CD8-positive, alpha-beta T cell (primary cell): ENCODE measurements at places on chromosomes 16 and 17.

- no peak for DNase-seq
Measured at GRCh38 chr16:65740711-65741110, 618.8 kb upstream of the CDH11 start.

DNA sequence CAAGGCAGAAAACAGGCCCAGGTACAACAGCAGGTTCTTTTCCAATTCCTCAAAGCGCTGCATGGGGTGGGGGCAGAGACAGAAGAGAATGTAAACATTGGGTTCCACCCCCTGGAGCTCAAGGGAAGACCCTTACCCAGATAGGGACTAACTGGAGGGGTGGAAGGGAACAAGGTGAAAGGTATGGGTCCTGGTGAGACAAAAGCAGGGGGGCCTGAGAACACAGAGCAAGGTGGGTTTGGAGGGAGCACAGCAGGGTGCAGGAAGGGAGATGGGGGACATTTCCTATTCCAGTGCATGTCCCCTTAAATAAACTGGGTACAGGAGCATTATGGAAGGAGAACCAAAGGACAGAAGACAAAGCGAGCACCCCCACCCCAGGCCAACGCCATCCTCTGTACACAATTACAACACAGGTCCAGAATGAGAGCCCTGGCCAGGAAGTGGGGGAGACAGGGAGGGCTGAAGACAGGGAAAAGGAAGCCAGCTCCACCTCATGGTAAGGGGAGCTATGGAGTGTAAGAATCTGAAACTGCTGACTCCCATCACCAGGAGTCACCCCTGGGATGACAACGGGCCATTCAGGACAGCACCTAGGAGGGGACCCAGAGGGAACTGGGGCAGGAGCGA, 2.1 kb upstream of the CD2BP2 start:
- DNase-seq: no peak

GRCh38 chr17:3979290-3979611, 15.0 kb upstream of the ATP2A3 start:
- DNase-seq: no peak

DNA sequence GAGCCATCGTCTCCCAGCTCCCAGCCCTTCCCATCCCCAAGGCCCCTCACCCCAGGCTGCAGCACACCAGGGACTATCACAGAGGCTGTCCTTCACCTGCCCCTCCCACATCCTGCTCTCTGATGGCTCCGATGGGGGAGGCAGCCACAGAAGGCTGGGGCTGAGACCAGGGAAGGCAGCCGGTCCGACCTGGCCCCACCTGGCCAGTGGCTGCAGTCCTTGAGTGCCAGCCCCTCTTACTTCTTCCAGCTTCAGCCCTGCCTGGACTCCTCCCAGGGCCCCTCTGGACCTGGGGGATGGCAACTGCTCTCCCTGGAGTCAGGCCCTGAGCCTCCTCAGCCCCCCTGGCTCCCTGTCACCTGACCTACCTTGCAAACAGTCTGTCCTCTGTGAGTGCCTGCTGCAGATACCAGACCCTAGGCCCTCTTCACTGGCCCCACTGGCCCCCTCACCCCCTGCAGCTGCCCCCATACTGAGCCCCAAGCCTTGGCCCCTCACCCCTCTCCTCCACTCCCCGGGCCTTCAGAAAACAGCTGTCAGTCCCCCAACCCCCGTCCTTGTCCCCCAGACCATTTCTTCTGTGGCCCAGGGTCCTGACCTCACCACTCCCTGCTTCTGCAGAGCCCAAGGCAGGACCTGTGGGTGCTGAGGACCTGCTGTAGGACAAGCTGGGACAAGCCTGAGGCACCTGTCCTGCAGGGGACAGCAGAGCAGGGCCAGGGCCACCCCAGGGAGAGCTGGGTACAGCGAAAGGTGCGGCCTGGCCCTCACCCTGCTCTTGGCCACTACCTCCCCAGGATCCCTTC, 12.6 kb upstream of the SRRM2 start:
- DNase-seq: no peak

- DNase-seq: peak; percentile 73
Measured at GRCh38 chr17:50479522-50480141, 972 bp downstream of the RSAD1 start.

GRCh38 chr16:9862327-9862726, 319.9 kb downstream of the GRIN2A start:
- no peak for DNase-seq

- DNase-seq: no peak
Measured at GRCh38 chr16:69890892-69891282, 60.2 kb upstream of the CLEC18A start.

- DNase-seq: no peak
Measured at GRCh38 chr17:1227917-1228780, 42.1 kb upstream of the BHLHA9 start.

GRCh38 chr16:53058882-53059281, 4.1 kb downstream of the CHD9 start:
- DNase-seq: no peak

GRCh38 chr16:66811043-66811442, 9.7 kb upstream of the TERB1 start:
- DNase-seq: no peak

DNA sequence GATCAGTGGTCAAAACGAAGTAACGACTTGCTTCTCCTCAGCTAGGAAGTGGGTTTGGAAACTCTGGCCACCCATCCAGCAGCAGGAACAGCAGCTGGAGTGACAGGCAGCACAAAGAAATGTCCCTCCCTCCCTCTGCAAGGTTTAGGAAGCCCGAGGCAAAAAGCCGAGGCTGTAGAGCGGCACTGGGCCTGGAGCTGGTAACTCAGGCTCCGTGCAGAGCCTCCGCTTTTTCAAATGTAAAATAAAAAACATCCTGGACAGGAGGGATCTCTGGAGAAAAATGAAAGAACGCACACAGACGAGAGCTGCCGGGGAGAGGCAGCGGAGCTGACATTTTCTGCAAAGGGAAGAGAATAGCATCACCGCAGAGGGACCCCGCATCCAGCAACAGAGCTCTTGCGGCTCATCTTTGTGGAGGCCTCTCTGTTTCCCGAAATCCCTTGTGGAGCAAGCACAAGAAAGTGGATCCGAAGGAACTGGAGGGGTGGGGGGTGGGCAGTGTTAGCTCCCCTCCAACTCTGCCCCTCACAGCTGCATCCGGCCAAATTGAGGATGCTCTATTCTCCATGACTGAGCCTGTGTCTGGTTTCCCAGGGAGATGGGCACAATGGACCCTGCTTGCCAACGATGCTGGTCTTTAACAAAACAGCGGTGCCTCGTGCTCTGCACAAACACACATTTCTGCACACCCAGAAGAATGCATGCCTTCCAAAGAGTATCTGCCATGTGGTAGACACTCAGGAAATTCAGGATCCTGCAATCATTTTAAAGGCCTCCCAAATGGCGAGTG, 335.5 kb upstream of the ZFHX3 start:
- DNase-seq: no peak

DNA sequence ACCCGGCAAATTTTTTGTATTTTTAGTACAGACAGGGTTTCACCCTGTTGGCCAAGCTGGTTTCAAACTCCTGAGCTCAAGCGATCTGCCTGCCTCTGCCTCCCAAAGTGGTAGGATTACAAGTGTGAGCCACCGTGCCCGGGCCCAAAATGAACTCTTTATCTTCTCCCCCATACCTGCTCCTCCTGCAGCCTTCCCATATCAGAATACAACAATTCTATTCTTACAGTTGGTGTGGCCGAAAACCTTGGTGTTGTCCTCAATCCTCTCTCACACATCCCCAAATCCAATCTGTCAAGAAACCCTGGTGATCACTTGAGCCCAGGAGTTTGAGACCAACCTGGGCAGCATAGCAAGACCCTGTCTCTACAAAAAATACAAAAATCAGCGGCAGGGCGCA, 19.5 kb upstream of the SPN start:
- DNase-seq: no peak

DNA sequence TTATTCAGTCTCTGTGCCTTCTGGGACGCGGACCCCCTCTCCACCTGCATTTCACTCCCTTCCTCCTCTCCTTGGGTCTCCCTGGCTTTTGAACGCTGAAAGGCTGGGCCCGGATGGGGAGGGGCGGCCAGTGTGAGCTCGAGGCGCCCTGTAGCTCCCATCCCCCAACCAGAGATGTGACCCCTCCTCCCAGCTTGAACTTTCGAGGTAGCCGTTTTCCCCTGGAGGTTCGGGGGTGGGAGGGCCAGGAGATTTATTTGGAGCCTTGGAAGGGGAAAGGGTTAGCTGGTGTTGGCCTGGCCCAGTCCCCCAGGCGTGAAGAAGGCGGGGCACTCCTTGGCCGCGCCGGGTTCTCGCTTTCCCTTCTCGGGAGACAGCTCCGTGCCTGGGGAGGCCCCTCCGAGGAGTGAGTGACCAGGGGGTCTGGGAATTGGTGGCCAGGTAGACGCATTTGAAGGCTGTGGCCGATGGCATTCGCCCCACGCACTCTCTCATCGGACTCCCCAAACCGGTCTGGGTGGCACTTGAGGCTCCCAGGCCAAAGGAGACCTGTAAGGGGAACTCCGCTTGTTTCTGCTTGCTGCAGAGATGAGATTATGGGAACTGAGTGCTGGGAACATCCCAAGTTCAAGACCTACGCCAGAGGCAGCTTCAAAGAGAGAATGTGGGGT, 942 bp downstream of the LDAF1 start:
- DNase-seq: peak; percentile 38

- DNase-seq: no peak
Measured at GRCh38 chr17:72806011-72806410, 286.5 kb downstream of the SLC39A11 start.

- DNase-seq: no peak
Measured at GRCh38 chr16:48317026-48317425, 68.2 kb downstream of the SIAH1 start.

DNA sequence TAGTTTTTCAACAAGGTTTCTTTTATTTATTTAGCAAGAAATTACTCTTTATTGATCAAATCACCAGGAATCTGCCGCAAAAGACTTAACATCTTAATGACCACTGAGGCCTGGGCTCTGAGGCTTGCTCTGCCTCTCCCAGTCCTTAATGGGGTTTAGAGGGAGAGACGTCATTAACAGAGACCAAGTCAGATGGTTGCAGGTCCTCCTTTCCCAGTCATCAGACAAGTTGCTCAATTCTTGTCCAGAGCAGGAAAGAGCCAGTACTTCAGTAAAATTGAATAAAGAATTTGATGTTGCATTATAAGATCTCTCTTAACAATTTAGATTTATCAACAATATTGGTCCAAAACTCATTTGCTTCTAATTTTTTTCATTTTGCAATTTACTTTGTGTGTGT, 2.0 kb downstream of the SEPHS2 start:
- no peak for DNase-seq

GRCh38 chr16:87303431-87303930, 13.7 kb downstream of the C16orf95 start:
- no peak for DNase-seq

GRCh38 chr16:75319513-75320411, 68.3 kb upstream of the BCAR1 start:
- no peak for DNase-seq

DNA sequence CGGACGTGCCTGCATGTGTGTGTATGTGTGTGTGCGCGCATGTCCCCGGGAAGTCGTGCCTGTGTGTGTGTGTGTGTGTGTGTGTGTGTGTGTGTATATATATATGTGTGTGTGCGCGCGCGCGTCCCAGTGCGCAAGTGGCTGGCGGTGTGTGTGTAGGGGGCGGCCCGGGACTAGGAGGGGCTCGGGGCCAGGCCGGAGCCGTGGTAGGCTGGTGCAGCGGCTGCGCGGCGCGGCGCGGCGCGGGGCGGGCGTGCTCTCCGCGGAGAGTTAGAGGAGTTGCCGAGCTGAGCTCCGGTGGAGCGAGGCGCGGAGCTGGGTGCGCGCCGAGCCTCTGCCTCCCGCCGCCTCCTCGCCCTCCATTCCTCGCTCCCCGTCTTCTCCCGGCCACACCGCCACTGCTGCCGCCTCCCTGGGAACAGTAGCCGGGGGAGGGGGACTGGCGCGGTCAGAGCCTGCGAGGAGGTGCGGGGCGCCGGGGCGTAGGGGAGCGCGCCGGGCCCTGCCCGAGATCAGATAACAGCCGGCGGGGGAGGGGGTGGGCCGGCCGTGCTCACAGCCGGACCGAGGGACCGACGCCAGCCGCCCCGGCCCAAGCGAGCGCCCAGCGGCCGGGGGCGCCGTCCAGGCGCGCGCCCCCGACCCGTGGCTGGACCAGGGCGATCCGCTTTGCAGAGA, at the start of gene KCNJ12:
Gene KCNJ12 (plus strand): TSS at position 277 of the 678 bp plus-strand sequence. CDS start 38,986 bp downstream, outside the sequence.
- no peak for DNase-seq

- DNase-seq: no peak
Measured at GRCh38 chr16:68980695-68981315, 124.6 kb upstream of the HAS3 start.

DNA sequence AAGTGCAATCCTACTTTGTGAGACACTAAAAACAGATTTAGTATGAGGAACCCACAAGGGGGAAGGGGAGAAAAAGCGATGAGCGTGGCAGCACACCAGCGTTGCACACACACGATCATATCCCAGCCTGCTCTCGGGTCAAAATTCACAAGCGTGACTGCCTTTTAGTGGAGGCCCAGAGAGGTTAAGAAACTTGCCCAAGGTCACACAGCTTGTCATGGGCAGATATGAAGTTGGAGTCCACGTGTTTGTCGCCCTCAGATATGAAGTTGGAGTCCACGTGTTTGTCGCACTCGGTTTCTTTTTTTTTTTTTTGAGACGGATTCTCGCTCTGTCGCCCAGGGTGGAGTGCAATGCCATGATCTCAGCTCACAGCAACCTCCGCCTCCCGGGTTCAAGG, 58.3 kb downstream of the TIMM22 start:
- DNase-seq: no peak

DNA sequence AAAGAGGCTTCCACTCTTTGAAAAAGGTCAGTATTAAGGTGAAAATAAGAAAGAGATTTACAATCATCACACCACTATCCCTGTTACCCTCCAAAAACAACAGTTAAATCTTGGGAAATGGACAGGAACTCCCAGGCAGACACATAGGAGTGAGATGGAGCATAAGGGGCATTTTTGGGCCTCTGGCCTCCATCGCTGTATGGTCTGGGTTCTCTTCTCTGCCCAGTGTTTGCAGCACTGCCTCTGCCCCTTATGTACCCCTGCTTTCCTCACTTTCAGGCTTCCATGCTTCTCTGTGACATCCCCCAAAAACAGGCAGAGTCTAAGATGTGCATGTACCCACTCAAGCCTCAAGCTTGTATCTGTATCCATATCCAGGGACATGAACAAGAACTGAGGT, 630 bp upstream of the HOXB2 start:
- DNase-seq: no peak

GRCh38 chr16:49464877-49465504, 91.4 kb downstream of the C16orf78 start:
- DNase-seq: no peak

- DNase-seq: no peak
Measured at GRCh38 chr17:42421507-42422338, 1.3 kb downstream of the CAVIN1 start.

- no peak for DNase-seq
Measured at GRCh38 chr17:75237100-75238014, 24.0 kb downstream of the GGA3 start.

- DNase-seq: no peak
Measured at GRCh38 chr17:54180950-54181349, 358.2 kb downstream of the KIF2B start.

- DNase-seq: no peak
Measured at GRCh38 chr17:77618731-77619130, 339.8 kb upstream of the TNRC6C start.

GRCh38 chr17:7002288-7003047, 6.6 kb downstream of the ALOX12 start:
- DNase-seq: no peak

- no peak for DNase-seq
Measured at GRCh38 chr16:88846088-88846487, 10.7 kb downstream of the GALNS start.

- no peak for DNase-seq
Measured at GRCh38 chr17:73888862-73889261, 244.6 kb upstream of the SDK2 start.

- no peak for DNase-seq
Measured at GRCh38 chr17:36506249-36506826, 19.9 kb downstream of the ZNHIT3 start.
